ENCODE measurements at places on chromosomes 7 and 10.

- DNase-seq: no peak
These were observed 135.5 kb downstream of the NPY start for GRCh38 chr7:24419511-24419910.

DNA sequence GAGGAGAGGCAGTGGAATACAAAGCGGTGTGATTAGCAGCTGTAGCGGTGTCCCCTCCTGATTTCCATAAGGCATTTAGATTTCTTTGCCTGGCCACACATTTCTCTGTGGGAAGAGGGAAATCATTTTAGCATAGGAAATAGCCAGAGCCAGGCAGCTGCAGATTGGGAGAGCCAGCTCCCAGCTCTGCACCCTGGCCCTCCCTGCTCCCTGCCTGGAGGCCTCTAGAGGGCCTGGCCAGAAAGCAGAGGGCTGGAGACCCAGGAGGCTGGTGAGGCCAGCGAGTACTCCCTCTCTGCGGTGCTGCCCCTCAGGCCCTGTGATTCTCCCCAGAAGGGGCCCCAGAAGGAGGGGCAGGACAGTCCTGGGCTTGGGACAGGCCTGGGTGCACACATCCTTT is 85.7 kb downstream of the C10orf105 start:
- DNase-seq: no peak

- no peak for DNase-seq
These were observed 462.8 kb upstream of the ZWINT start for GRCh38 chr10:56823849-56824248.

GRCh38 chr7:68478326-68478725 is 1119.9 kb upstream of the AUTS2 start:
- no peak for DNase-seq

GRCh38 chr7:3998060-3998459 is 684.0 kb upstream of the FOXK1 start:
- no peak for DNase-seq

- no peak for DNase-seq
These were observed 66.9 kb downstream of the PTPRE start for GRCh38 chr10:127973791-127974311.

GRCh38 chr10:87844837-87845623 is 18.3 kb downstream of the KLLN start:
- DNase-seq: no peak

GRCh38 chr7:152968514-152968913 is 209.0 kb downstream of the ACTR3B start:
- no peak for DNase-seq

GRCh38 chr7:28037220-28038010 is 143.2 kb downstream of the JAZF1 start:
- no peak for DNase-seq

- DNase-seq: no peak
These were observed 45.0 kb downstream of the ARMH3 start for GRCh38 chr10:102010961-102011360.

GRCh38 chr7:101128040-101128834 is 1.3 kb downstream of the SERPINE1 start:
- no peak for DNase-seq

DNA sequence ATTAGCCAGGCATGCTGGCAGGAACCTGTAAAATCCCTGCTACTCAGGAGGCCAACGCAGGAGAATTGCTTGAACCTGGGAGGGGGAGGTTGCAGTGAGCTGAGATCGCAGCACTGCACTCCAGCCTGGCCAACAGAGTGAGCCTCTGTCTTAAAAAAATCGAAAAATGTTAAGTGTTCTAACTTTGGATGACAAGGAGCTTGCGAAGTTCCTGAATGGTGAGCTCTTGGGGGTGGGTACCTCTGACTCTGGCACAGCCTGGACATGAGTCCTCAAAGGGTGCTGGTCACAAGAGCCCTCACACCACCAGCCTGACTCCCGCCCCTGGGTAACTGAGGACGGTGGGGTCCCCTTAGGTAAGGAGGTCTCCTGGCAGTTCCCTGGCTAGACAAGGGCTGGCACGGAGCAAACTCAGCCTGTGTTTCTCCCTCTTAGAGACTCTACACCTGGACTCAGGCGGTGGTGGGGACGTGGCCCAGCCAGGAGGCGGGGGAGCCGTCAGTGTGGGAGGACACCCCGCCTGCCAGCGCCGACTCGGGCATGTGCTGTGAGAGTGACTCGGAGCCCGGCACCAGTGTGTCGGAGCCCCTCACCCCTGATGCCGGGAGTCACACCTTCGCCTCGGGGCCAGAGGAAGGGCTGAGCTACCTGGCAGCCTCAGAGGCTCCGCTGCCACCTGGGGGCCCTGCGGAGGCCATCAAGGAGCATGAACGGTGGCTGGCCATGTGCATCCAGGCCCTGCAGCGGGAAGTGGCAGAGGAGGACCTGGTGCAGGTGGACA is 24.1 kb downstream of the AMZ1 start:
- DNase-seq: no peak

DNA sequence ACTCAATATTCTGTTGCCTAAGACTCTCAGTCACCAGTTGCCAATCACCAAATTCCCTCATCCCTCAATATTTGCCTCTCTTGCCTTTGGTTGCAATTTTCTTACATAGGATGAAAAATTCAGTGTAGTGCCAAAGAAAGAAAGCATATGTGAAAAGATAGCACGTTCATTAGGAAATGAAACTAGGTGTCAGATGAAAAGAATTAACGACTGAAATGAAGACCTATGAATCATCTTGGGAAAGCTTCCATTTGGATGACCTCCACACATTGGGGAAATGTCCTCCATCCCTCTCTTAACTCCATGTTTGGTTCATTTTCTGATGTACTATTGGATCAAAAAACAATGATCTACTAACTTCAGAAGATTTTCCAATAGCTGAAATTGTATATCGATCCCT is 145.1 kb upstream of the MEOX2 start:
- DNase-seq: no peak

DNA sequence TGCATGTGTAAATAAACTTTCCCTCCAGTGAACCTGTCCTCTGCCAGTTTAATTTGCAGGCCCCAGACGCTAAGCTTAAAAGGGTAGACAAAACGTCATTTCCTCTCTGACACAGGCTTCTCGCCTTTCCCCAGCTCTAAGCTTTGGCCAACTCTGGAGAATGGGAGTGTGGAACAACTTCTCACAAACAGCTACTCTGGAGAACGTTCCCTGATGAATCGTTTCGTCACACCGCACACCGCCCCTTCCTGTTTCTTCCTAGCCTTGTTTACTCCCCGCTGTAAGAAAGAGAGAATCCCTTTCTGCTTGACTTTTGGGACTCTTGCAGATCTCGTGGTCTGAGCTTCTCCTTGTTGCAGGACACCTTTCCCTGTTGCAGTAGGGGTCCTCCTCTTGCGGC is 564.2 kb downstream of the TCERG1L start:
- no peak for DNase-seq

- no peak for DNase-seq
These were observed 53.8 kb upstream of the ADRA2A start for GRCh38 chr10:111023060-111023459.

DNA sequence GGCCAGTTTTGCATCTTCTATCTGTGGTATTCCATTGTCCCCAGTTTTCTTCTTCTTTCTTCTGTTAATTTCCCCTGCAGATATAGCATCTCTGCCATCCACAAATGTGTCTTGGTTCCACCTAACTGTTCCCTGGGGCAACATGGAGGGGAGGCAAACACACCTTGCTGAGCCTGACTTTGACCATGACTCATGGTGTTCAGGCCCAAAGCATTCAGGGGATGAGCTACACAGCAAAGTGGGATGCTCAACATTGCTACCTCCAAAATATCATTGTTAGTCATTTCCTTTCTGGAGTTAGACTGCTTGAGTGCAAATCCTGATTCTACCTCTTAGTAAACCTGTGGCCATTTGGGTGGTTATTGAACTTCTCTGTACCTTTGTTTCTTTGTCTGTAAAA is 542.7 kb downstream of the LRMDA start:
- DNase-seq: no peak

DNA sequence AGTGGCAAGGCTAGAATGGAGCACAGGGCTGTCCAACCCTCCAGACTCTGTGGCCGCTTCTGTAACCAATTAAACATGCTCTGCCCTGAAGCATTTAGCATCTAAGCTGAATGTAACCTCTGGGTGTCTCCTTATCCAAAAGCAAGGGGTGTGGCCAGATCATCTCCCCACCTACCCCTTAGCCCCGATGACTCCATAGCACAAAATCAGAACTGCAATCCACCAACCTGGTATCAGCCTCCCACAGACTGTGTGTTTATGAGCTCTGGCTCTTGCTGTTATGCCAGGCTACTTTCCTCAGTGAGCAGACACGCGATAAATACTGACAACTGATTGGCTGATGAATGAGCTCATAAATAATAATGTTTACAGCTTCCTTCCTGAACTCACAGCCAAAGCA is 3.2 kb downstream of the FRMD4A start:
- no peak for DNase-seq

GRCh38 chr7:133753513-133753912 is 373.6 kb upstream of the LRGUK start:
- DNase-seq: no peak

DNA sequence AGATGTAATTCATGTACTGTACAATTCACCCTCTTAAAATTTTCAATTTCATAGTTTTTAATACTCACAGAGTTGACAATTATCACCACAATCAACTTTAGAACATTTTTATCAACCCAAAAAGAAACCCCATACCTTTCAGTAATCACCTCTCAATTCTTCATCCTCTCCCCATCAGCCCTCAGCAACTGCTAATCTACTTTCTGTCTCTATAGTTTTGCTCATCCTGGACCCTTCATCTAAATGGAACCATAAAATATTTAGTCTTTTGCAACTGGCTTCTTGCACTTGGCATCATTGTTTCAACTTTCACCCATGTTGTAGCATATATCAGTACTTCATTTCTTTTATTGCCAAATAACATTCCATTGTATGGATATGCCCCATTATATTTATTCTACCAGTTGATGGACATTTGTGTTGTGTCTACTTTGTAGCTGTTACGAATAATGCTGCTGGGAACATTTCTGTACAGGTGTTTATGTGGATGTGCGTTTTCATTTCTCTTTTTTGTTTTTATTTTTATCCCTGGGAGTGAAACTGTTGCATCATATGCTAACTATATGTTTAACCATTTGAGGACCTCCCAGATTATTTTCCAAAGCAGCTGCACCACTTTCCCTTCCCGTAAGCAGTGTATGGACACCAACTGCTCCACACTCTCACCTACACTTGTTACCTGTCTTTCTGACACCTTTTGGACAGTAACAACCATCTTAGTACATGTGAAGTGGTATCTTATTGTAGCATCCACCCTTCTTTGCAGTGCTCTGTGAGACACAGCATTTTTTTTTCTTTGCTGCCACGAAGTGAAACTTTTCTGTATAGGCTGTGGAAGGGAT is 65.4 kb upstream of the APBB1IP start:
- no peak for DNase-seq

DNA sequence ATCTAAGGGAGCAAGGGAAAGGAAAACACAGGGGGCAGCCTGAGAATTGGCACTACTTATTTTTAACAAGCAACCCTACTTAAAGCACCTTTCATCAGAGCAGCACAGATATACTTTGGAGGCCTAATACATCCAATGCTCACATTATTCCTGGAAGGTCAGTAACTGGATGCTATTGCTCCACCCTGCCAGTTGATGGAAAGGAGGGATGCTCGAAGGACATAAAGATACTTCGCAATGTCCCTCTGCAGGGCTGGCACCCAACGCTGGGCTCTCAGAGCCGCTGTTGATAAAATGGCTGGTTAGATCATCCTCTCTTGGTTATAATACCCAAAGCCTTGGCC is 307.9 kb upstream of the AOAH start:
- no peak for DNase-seq

DNA sequence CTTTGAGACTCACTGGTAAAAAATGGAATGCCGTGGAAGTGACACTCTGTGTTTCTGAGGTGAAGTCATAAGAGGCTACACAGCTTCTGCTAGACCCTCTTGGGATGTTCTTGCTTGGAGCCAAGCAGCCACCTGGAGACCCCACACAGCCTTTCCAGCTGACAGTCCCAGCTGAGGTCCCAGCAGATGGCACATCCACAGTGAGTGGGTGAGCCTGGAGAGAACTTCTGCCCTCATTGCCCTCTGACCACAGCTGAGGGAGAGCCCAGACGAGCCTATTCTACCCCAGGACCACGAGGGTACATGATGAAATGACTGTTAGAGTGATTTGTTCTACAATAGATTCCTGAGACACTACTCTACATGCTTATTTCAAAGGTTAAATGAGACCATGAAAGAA is 44.3 kb downstream of the CXCL12 start:
- no peak for DNase-seq

GRCh38 chr10:70458329-70459060 is 17.0 kb upstream of the NODAL start:
- peak; percentile 55 for DNase-seq

- DNase-seq: no peak
These were observed 73.3 kb downstream of the RALA start for GRCh38 chr7:39696631-39697030.

Data from stimulated activated CD4-positive, alpha-beta T cell treated with anti-CD3 and anti-CD28 coated beads, Interleukin-4, amount 100 ng/mL, for 48 hours (primary cell).